Esophagus squamous epithelium (tissue), 5 donors: ENCODE measurements at places on chromosomes 6 and 20.

- DNase-seq = no peak
These were observed 192.3 kb downstream of the C6orf118 start for GRCh38 chr6:165117121-165117520.

DNA sequence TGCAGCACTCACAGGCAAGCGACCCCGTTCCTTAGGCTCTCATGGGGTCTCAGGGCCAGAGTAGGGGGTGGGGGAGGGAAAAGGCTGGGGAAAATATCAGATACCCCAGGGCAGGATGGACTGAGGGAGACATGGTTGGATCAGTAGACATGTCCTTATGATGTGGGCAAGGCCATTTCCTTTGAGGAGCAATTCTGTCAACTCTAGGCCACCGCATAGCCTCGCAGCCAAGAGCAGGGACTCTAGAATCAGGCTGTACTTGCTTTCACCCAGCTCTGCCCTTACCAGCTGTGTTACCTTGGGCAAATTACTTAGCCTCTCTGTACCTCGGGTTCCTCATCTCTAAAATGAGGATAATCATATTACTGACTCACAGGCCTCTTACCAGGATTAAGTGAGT is 2.2 kb upstream of the MAPK13 start:
- no peak for DNase-seq

- no peak for DNase-seq
These were observed 14.1 kb upstream of the BEND3 start for GRCh38 chr6:107129370-107129925.

DNA sequence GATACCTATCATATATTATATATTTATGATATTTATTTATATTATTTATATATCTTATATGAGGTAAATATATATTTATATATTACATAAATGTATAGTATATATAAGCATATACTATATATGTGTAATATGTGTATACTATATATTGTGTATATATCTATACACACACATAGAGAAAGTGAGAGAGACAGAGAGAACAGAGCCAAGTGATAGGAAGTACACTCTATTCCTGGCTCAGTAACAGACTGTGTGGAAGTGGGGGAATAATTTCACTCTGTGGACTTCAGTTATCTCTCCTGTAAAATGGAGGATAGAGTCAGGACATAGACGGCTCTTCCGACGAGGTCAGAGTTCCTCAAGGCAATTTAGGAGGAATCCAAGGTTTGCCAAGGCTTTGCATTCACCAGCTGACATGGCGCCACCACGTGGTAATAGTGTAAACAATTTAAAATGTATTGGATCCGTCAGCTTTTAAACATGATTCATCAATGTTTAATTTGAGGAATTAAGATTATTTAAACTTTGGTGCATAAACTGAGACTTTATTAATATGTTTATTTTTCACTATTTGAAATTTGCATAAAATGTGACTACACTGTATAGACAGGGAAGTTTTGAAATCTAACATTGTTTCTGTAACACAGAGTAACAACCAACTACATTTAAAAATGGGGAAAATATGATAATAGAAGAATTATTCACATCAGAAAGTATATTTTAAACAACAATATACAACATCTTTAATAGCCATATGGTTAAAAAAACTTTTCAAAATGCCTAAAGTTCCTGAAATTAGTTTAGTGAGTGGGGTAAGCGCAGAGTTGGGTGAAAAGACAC is 75.4 kb upstream of the TMEM244 start:
- no peak for DNase-seq

- DNase-seq = no peak
These were observed 67.9 kb downstream of the KIF13A start for GRCh38 chr6:17919496-17919895.

- DNase-seq = no peak
These were observed 108.1 kb downstream of the RNF144B start for GRCh38 chr6:18495236-18495635.

GRCh38 chr6:157887892-157888291 is 64.8 kb downstream of the SNX9 start:
- no peak for DNase-seq

DNA sequence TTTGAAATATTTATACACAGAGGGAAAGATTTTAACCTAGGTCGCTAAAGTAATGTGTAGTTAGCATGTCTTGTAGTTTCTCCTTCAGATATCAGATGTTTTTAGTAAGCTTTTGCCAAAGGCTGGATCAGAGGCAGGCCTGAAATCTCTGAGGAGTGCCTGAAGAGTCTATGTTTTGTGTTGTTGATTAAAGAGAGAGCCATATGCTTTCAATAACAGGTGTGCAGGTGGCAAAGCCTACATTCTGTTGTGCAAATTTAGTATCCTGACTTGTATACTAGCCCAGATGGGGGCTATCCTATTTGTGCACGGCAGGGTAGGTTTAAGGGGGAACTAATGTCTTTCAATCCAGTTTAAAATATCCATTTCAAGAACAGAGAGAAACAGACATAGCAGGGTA is 167.1 kb upstream of the ATXN1 start:
- no peak for DNase-seq

- no peak for DNase-seq
These were observed 187.2 kb downstream of the FOXC1 start for GRCh38 chr6:1796706-1797529.
